WERI-Rb-1 (cell line): ENCODE measurements at places on chromosomes 5 and 9.

DNA sequence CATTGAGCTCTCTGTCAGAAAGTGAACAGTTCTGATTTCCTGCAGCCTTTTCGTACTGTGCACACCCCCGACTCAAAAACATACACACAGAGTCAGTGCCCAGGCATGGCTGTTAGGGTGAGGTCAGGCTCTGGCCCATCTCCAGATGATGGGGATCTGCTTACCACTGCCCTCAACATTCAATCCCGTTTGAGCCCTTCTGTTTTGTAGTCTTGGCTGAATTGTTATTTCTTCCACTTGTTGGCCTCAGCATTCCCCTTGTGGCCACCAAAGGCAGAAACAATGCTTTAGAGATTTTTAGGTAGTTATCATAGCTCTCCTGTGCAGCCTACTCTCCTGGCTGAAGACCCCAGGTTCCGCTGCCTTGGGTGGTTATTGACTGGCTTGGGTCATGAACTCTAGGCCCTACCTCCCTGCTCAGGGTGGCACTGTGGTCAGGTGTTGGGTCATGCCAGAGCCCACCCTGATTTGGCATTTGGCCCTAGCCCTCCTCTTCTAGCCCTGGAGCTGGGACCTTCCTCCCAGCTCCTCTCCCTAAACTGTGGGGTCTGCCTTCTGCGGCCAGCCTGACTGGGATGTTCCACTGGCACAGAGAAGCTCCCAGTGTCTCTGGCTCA, 7.8 kb upstream of the MYOZ3 start:
- no peak for DNase-seq

DNA sequence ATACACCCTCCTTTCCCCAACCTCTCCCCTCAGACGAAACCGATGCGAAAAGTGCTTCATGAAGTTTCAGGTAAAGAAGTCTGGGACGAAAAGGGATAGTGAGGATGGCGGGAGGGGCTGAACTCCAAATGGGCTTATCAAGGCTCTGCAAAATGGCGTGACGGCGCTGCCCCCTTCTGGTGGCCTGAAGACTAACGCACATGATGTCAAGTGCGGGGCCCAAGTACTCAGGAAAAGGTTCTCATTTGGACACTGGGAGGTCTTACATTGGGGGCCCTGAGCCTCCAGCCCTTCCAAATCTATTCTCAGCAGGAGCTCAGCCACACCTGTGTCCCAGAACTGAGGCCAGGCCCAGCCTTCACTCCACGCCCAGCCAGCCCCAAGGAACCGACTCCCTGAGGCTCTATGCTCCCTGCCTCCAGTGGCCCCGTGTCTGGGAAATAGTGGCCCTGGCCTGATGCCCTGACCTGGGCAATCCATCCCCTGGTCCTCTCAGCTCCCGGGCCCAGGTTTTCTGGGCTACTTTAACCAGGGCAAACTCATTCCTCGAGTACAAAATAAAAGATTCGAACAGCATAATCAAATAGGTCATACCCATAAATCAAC, 119.9 kb downstream of the KCNIP1 start:
- DNase-seq, result peak; percentile 52

GRCh38 chr5:83321483-83322055, 150.0 kb upstream of the VCAN start:
- DNase-seq, result no peak

GRCh38 chr9:28810388-28811075, 1237.3 kb upstream of the C9orf72 start:
- DNase-seq, result no peak

GRCh38 chr9:18632632-18633403, 158.9 kb downstream of the ADAMTSL1 start:
- DNase-seq, result no peak

DNA sequence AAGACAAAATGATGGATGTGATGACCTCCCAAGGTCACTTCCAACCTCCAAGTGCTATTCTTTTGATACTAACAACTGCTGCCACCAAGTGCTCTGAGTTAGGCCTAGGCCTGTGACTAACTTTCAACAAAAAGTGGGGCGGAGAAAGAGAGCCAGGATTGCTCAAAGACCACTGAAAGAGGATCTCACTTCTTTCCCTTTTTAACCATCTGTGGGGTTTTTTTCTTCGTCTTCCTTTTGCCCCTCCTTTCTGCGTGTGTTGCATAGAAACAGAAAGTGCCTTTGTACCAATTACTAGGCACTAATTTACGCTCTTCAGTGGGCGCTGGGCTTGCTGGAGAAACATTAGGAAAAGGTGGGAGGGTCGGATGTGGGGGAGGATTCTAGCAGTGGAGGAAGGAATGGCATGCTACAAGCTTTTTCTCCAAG, 8.0 kb downstream of the KLF9 start:
- DNase-seq, result no peak

GRCh38 chr5:116864838-116865190, 290.2 kb upstream of the SEMA6A start:
- no peak for DNase-seq

GRCh38 chr5:27908341-27908740, 870.0 kb upstream of the CDH9 start:
- no peak for DNase-seq

DNA sequence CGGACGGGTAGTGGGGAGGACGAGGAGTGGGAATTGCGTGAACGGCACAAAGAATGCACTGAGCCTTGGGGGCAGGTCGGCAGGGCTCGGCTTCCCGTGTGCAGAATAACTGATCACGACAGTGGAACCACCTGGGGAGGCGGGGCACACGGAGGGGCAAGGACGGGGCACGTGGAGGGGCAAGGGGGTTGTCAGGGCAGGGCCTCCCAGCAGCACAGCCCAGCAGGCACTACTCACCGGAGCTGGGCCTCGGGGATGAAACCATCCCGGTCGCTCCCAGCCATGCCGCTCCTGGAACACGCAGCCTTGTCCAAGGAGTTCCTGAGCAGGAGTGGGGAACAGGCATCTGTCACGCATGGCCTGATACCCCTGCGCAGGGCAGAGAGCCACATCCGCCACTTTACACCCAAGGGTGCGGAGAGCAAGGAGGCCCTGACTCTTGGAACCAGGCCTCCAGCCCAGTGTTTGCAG, 33.4 kb downstream of the SARDH start:
- peak; percentile 51 for DNase-seq

DNA sequence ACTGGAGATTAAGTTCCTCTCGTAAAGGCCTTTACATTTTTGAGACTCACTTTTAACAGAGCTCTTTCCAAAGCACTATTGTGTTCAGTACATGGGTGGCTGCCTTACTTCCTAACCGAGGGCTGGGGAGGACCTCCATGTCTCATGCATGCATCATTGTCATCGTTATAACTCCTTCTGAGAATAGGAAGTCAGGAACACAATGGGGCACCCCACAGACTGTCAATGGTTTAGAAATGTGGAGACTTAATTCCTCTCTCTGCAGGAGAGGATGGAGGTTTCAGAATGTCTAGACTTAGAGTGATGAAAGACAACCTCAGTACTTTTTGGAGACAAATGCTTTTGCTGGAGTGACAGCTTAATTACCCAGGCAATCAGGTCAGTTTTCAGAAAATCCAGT, 83.9 kb downstream of the PRLR start:
- no peak for DNase-seq

DNA sequence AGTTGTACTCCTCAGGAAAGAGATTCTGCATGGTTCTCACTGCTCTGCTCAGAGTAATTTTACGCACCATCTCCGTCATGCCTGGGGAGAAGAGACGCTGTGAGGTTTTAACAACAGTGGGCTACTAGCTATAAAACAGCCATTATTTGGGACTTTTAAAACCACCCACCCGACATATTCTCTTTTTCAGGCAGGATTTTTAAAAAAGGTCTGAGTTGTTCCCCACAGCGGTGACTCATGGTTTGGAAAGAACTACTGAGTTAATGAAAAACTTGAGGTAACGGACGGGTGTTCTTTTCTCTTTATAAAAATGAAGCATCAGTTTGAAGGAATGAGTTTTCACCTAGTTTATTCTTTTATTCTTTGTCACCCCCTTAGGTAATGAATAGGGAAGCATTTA, 61.3 kb downstream of the TTLL11 start:
- DNase-seq, result no peak

- peak; percentile 25 for DNase-seq
Measured at GRCh38 chr9:37801287-37801850, 772 bp downstream of the DCAF10 start.

GRCh38 chr5:176901260-176902101, 2.3 kb upstream of the HK3 start:
- no peak for DNase-seq

DNA sequence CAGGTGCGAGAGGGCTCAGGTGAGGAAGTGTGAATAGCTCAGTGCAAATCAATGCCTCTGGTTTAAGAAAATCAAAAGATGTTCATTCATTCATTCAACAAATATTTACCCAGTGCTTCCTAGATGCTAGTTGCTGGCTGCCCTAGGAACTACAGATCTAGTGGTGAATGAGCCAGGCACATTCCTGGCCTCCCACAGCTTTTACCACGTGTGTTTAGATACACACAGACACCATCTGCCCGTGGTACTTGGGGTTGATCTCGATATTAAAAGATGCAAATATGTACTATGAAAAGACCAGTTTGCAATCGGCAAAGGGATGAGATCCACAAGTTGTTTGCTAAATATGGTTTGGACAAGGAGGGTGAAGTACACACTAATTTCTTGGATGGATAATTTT, 78.2 kb downstream of the GTF3C4 start:
- DNase-seq, result no peak

DNA sequence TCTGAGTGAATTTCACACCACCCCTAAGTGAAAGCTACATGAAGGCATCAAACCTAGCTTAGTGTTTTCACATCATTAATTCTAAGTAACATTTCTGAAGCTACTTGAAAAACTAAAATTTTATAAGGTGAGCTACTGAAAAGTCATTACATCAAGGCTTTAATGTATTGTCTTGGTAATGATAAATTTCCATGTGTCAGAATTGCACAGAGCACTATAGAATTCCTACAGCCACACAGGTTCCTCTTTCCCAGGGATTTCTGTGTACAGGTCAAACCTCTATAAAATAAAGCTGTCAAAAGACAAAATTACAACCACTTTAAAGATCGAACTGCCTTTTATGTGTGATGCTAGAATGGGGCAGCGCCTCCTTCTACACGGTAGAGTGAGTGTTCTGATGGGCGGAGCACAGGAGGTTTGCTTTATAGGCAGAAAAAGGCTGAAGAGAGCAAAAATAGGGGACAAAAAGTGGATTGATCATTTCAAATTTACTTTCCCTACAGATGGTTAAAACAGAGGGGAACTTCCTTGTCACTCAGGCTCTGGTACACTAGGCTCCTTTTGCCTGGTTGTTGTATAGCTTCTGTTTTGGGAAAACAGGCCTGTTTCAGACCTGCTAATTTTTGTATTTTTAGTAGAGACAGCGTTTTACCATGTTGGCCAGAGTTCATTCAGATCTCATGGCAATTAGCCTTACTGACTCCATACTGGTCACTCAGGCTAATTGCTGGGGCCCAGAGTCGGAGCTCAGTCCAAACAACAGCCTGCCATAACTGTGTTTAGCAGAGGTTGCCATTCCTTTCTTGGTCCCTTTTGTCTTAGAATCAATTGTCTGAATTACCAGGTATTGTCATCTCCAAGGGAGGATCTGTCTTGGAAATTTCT, 102.5 kb upstream of the BASP1 start:
- DNase-seq, result no peak

DNA sequence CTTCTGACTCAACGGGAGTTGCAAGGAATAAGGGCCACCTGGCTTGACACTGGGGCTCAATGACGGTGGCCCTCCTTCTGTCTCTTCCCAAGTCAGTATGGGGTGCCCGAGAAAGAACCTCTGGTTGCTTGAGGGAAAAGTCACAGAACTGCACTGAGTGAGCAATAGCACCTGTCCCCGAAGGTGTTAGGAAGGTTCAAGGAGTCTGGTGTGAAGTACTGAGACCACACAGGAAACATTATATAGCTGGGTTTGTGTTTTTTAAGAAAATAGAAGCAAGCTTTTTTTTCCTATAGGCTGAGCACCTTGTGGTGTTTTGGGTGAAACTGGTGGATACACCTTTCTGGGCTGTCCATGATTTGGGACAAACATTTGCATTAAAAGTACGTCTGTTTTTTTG, 62.9 kb downstream of the SPIN1 start:
- no peak for DNase-seq

GRCh38 chr5:91639744-91640143, 256.6 kb upstream of the ARRDC3 start:
- DNase-seq, result no peak

- no peak for DNase-seq
Measured at GRCh38 chr9:133534346-133535291, at the start of gene ADAMTSL2. Gene ADAMTSL2 (plus strand): TSS chr9:133534704. CDS start chr9:133536713, 2,009 bp downstream.

- DNase-seq, result no peak
Measured at GRCh38 chr9:1550636-1551035, 464.5 kb upstream of the SMARCA2 start.

DNA sequence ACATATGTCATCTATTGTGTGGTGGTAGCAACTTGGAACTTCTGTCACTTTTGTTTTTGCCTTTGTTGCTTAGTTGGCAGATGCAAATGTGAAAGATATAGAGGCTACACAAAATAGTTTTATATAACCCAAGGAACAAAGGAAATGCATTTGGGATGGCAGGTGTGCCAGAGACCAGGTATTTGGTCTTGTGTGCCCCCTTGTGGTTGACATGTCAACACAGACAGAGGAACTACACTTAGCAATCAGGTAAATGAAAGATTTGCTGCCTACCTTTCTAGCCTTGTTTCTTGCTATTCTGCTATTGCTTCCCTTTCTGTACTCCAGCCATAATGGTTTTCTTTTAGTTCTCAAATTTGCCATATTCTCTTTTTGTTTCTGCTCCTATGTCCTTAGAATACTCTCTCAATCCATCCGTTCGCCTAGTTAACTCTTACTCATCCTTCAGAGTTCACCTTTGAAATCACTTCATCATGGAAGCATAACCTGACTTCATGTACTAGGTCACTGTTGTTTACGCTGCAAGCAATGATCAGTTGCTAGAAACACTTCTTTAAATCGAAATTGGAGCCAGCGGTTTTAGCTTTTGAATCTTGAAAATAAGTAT, 119.5 kb downstream of the TRPM3 start:
- peak; percentile 57 for DNase-seq

GRCh38 chr5:31573494-31574142, 41.5 kb downstream of the C5orf22 start:
- DNase-seq, result no peak

- DNase-seq, result no peak
Measured at GRCh38 chr9:112063151-112063550, 111.9 kb downstream of the SUSD1 start.
